Choroid plexus epithelial cell (primary cell): ENCODE measurements at places on chromosomes 3 and 15.

- DNase-seq = no peak
Observed at GRCh38 chr15:86540840-86541467, 461.3 kb downstream of the AGBL1 start.

GRCh38 chr3:14461006-14461747 lies 58.8 kb downstream of the SLC6A6 start:
- DNase-seq = no peak

DNA sequence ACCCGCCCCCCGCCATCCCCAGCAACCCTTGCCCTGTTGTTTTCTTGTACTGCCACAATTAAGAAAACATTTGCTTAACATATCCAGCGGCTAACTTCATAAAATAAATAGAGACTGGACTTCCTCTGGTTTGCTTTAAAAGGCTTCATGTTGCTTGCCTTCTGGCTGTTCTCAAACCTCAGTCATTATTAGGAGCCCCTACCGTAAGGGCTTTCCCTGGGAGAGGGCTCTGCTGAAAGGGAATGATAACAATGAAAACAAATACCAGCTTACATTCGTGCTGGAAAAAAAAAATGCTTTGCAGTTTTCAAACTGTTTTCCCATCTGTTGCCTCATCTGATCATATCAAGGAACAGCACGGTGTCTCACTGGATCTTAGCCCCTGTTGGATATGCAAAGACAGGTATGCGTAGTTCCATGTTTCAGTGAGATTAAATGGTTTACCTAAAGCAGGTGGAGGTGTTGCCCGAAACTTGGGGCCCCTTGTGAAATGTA lies 77.2 kb upstream of the VGLL4 start:
- peak; percentile 14 for DNase-seq

DNA sequence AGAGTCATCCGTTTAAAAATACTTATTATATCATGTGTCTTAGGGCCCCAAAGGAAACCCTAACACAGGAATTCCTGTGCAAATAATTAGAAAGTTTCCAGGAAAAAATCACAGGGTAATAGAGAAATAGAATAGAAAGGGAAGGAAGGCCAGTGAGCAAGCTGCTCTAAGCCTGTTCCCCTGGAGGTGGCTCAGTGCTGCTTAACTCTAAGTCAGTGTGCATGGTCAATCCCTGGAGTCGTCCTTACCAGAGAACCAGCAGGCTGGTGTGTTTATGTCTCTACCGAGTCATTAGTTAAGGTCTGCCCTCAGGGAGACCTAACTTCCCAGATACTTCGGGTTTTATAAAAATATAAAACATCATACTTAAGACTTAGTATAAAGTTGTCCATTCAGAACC lies 21.0 kb upstream of the MCF2L2 start:
- DNase-seq = peak; percentile 66

GRCh38 chr3:45765266-45765851 lies 31.0 kb downstream of the SLC6A20 start:
- no peak for DNase-seq

DNA sequence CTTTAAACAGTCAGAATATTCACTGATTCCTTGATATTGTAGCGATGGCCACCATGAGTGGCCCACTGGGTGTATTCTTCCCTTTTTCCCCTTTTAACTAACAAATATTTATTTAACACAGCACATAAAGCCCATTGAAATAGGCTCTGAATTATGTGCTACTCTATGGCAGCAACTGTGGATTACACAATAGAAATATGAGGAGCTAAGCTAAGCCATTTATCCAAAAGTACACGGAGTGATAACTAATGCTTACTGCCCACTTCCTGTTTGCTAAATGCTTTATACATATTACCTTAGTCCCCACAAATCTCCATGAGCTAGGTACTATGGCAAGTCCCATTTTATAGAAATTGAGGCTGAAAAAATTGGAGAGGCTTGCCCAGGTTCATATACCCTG lies 17.9 kb downstream of the ILDR1 start:
- peak; percentile 41 for DNase-seq

DNA sequence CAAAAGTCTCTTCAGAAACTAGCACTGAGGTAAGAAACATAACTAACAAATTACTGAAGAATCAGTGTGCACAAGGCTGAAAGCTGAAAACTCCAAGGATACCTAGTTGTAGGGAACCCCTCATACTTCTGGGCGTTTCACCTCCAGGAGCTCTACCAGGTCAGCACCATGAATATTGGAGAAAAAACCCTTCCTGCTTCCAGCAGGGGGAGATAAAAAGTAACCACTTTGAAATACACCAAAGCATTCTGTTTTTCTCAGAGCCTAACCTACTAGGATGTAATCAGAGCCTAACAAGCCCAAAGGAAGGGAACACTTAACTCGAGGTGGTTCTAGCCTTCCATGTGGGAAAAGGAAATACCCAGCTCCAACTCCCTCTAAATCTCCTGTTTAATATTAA lies 175.8 kb upstream of the MME start:
- peak; percentile 64 for DNase-seq

GRCh38 chr3:167855306-167855705 lies 119.8 kb downstream of the SERPINI1 start:
- DNase-seq = no peak

DNA sequence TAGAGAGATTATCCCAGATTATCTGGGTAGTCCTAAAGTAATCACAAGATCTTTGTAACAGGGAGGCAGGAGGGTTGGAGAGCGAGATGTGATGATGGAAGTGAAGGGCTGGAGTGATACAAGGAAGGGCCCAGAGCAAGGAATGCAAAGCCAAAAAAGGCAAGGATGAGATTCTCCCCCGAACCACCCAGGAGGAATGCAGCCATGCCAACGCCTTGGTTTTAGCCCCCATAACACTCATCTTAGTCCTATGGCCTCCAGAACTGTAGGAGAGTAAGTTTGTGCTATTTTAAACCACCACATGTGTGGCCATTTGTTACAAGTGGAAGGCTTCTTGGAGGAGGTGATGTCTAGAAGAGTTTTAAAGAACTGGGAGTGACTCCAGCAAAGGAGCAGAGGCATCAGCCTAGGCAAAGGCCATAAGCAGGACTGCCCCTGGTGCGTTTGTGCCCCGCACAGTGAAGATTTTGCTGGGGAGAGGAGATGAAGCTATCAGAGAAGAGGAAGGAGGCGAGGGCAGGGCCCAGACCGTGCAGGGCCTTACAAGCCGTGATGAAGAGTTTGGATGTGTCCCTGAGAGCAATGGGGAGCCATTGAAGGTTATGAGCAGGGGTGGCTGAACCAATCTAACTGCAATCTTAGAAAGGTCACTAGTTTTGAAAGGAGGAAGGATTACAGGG lies 25.3 kb upstream of the CORO2B start:
- no peak for DNase-seq

- DNase-seq = no peak
Observed at GRCh38 chr3:178001670-178002101, 534.5 kb upstream of the KCNMB2 start.

- no peak for DNase-seq
Observed at GRCh38 chr3:177245250-177245649, 48.0 kb upstream of the TBL1XR1 start.

- no peak for DNase-seq
Observed at GRCh38 chr3:168088106-168088720, 7.5 kb downstream of the GOLIM4 start.
